ENCODE measurements at places on chromosomes 5 and 9.

GRCh38 chr5:54217826-54218503 is 92.4 kb downstream of the ARL15 start:
- no peak for DNase-seq

- DNase-seq: no peak
Measured at GRCh38 chr5:170053896-170054295, 51.8 kb upstream of the FOXI1 start.

DNA sequence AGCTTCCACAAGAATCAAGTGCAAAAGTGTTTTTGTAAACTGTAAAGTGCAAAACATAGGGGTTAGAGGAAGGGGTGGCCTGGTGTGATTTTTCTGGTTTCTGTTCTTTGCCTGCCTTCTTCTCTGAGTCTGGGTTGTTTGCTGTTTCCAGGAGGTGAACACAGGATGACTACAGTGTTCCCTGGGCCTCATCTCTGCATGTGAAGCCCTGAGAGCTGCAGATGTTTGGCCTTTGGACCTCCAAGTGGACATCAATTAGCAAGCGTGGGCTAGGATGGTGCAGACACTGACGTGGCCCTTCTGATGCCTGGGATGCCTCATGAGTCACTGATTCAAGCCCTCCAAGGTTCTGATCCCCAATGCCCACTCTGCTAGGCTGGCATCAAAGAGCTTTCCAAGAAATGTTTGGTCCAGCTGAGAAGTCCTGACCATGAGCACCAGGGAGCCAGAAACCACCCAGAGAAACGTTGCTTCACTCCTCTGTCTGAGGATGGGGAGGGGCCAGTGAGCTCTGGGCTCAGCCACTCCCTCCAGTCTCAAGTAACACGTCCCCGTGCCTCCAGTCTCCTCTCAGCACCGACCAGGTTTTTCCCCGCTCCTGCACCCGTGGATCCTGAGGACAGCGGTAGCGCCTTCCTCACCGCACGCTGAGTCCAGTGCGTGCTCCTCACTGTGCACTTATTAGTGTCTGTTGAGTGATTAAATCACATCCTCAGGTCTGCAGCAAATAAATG is 7.6 kb downstream of the IL9 start:
- DNase-seq: no peak

- DNase-seq: peak; percentile 35
Measured at GRCh38 chr9:83313781-83314180, 224.4 kb downstream of the FRMD3 start.

DNA sequence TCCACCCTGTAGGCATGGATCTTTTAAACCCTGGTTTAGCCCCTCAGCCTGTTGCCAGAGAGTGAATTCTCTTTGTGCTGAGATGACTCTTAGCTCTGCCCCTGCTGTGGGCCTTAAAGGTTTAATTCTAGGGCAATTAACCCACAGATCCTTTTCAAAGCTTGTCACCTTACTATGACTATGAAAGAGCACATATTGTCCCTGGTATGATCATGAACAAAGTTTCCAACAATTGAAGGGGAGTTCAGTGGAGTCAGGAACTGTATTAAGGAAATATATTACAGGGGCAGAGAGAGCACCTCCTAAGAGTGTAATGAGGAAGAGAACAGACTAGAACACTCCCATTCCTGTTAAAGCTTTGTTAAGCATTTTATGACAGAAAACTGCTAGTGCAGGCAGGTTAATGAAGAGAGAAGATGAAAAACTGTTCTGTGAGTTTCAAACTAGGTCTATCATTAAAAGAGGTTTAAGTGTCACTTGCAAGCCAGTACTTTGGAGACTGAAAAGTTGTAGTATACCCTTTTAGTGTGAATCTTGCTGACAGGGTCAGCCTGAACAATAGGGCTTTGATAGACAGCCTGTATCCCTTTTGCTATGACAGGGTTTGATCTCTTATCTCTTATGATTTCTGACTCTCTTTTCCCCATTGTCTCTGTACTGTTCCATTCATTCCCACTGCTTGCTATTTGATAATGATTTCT is 104.2 kb upstream of the ELL2 start:
- no peak for DNase-seq

Measured in epithelial cell of proximal tubule (primary cell).